ENCODE measurements at places on chromosomes 3 and 15.

- DNase-seq, result peak; percentile 6
Observed at GRCh38 chr3:129278966-129279906, 566 bp downstream of the HMCES start.

GRCh38 chr3:100395679-100396431 lies 5.0 kb downstream of the TOMM70 start:
- DNase-seq, result no peak

DNA sequence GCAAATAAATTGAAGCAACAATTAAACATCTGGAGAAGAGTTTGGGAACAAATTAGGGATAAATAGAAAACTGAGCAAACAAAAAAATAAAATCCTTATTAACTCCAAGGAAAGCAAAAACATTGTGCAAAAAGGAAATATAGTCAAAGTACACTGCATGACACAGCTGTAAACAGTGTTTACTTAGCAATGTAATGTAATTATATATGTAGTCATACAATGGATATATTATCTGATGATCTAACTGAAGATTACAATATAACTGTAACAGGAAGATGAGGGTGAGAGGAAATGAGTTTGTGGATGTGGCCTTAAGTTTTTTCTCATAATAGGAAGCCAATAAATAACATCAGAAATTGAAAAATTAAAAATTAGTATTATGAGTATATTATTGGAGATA lies 42.5 kb downstream of the SCN10A start:
- no peak for DNase-seq

DNA sequence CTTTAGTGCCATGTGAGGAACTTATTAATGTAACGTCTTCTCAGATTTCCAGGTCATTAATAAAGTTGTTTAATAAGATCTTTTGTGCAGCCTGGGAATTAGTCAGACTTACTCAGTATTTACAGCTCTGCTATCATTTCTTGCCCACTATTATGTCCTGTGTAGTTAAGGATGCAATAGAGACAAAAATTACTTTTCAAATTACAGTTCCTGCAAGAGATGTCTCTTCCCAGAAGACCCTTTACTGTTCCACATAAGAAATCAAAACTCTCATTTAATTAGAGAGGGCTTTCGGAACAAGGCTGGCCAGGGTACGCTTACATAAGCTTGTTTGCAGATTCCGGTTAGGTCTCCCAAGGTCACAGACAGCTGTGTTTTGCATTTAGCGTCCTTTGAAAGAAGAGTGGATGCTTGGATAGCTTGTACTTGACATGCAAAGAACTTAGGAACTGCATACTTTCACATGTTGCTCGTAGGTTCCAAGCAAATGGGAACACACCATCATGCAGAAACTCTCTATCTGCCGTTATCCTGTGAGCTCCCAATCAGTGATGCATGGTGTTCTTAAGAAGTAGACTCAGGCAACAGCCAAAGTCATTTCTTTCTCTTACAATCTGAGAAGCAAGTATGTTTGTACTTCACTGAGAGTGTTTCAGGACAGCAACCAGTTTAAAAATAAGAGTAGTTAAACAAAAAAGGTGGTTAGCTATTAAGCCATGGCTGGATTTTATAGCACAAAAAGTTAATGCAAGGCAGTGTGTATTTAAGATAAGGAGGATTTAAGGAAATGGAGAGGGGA lies 37.4 kb downstream of the FILIP1L start:
- DNase-seq, result no peak

- no peak for DNase-seq
Observed at GRCh38 chr3:186180151-186180550, 71.3 kb upstream of the ETV5 start.

DNA sequence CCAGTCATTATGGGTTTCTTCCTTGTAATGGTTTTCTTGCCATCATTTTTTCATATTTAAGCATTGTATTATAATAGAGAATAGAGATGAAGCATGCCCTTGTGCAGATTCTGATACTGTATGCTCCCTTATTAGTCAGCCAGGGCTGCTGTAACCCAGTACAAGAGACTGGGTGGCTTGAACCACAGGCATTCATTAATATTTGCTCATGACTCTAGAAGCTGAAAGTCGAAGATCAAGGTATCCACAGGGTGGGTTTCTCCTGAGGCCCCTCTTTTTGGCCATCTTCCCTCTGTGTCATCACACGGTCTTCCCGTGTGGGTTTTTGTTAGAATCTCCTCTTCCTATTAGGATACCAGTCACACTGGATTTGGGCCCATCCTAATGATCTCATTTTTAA lies 74.5 kb downstream of the FOXP1 start:
- no peak for DNase-seq

- DNase-seq, result peak; percentile 45
Observed at GRCh38 chr3:141876891-141877621, 613 bp downstream of the ATP1B3 start.

- DNase-seq, result no peak
Observed at GRCh38 chr15:40046721-40047414, 7.9 kb upstream of the SRP14 start.

DNA sequence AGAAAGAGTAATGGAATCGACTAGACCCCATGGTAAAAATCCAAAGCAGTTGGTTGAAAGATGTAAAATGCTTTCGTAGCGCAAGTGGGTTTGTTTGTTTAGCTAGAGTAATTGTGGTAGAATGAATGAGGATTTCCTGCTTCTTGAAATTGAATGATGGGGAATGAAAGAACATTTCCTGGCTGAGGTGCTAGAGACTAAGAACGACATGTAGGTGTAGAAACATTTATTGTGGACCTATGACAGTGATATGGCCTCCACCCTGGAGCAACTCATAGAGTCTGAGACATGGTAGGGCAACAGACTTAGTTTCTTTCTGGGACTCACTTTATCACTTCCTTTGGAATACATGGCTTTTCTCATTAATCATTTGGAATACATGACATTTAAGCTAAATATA lies 467.6 kb upstream of the CFAP20DC start:
- no peak for DNase-seq

GRCh38 chr3:169266351-169266750 lies 397.2 kb downstream of the MECOM start:
- no peak for DNase-seq

DNA sequence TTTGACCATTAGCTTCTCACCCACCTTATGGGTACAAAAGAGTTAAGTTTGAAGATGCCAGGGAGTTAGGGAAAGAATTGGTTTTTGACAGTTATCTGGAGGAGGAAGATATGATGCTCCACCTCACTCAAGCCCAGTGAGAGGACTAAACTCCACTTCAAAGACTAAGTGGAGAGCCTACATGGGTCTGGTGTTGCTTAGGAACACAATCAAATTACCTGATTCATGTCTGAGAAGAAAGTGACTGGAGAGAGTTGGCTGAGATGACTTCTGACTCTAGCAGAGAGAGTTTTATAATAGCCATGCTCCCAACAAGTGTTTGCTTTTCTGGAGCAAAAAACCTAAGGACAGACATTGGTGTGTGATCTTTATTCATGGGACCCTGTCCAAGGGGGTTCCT lies 43.3 kb downstream of the SUCNR1 start:
- no peak for DNase-seq

GRCh38 chr3:123352134-123352554 lies 96.7 kb downstream of the ADCY5 start:
- DNase-seq, result no peak

- no peak for DNase-seq
Observed at GRCh38 chr15:26091184-26091583, 228.1 kb upstream of the ATP10A start.

DNA sequence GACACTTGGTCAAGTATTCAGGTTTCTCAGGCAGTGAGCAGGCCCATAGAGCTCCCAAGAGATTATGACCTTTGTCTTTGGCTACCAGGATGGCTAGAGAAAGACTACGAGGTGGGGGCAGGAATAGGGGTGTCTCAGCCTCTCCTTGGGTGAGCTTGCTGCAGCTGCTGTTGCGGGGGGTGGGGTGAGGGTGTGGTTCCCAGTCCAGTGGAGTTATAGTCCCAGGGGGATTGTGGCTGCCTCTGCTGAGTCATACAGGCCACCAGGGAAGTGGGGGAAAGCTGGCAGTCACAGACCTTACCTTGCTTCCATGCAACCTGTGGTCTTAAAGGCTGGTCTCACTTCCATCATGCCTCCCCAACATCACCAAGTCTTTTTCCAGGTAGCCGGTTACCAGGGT lies 31.7 kb downstream of the ATP2C1 start:
- DNase-seq, result no peak

- no peak for DNase-seq
Observed at GRCh38 chr3:119601154-119601553, 3.5 kb downstream of the PLA1A start.

DNA sequence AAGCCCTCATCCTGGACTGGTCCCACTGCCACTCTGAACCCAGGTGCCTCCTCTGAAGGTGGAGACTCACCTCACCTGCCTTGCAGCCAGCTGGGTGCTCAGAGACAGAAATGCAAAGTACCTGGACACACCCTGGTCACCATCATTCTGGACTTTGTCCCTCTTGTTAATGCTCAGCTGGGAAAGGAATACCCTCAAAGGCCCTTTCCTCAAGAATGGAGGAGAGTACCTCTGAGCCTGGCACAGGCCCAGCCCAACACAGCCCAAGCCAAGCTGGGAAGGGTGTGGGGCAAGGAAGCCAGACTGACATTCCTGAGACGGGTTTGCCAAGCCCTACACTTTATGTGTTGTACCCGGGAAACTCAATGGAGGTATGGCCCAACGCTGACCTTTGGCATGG lies 983 bp upstream of the ALAS1 start:
- DNase-seq, result no peak

- no peak for DNase-seq
Observed at GRCh38 chr15:39873978-39874377, 46.1 kb downstream of the GPR176 start.

DNA sequence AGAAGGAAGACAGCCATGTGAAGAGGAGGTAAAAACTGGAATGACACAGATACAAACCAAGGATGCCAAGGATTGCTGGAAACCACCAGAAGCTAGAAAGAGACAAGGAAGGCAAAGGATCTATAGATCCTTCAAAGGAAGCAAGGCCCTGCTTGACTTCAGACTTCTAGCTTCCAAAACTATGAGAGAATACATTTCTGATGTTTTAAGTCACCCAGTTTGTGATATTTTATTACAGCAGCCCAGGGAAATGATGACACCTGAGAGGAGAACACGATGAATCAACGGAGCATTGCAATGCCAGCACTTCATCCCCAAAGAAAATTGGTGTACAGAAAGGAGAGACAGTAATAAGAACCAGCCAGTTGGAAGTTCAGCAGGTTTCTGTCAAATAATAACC lies 116.3 kb downstream of the MAGI1 start:
- DNase-seq, result no peak

GRCh38 chr3:66498687-66499621 lies 1.9 kb downstream of the LRIG1 start:
- peak; percentile 48 for DNase-seq

DNA sequence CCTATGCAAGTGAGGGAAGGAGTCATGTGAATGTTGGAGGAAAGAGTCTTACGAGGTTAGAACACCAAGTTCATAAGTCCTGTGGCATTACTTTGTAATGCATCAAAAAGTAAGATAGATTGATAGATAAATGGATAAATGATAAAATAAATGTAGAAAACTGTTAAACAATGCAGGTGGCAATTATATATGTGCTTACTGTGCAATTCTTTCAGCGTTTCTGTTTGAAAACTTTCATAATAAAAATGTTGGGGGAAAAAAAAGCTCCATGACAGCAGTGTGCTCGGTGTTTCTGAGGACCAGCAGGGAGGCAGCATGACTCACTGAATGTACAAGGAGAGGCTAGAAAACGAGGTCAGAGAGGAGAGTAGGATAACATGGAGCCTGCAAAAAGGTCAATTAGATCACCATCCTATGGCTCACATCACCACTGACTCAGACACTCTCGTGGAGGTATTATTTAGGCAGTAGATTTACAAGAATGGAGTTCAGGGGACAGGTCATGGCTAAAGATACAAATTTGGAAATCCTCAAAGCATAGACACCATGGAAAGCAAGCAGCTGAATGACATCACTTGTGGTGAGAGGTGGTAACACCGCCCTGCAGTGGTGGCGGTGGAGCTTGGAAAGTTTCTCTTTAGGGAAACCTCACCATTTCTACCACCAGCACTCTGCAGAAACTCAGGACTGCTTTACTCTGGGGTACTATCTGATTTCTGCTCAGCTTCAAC lies 219.8 kb downstream of the CTNNB1 start:
- DNase-seq, result peak; percentile 43

GRCh38 chr3:40717471-40717870 lies 192.7 kb downstream of the ZNF621 start:
- no peak for DNase-seq

All from C1 segment of cervical spinal cord (tissue), 14 donors.